ENCODE measurements at places on chromosomes 6 and 20.

DNA sequence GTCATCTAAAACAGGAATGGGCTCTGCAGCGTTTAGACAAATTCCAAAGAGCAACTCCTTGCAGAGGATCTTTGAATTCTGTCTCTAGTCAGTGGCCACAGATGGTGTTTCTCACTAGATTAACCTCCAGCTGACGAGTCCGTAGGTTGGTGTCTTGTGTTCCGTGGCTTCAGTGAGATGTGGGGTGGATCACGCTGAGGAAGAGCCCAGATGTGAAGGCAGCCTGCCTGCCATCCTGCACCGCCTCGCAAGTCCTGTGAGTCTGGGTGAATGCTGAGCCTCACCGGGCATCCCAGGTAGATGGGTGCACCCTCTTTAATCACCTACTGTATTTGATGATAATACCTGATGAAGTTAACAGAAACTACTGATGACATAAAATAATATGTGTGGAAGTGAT, 70.4 kb downstream of the THBS2 start:
- no peak for DNase-seq

DNA sequence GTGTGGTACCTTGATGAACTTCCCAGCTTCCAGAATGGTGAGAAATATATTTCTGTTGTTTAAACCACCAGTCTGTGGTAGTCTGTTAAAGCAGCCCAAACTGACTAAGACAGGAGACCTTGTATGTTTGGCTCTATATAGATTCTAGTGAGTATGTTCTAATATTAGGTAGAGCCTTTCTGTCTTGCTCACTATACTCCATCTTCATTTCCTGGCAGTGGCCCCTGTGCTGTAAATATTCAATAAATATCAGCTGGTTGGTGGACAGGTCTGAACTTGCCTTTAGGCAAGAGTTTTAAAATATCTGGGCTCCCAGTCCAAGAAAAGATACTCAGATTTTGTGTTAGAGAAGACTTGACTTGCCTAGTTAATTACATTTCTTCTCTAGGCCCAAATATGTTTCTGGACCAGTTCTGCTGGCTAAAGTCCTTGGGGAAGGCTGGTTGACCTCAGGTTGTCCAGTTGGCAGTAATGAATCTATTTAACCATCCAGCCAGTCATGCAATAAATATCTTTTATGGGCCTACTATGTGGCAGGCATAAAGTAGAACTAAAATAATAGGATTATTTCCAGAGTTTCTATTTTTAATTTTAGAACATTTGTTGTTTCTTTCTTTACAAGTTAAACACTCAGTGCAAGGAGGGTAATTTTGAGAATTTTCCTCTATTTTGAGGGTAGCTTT, 22.3 kb downstream of the PPP1R14C start:
- no peak for DNase-seq

- DNase-seq: no peak
Measured at GRCh38 chr6:17431581-17431980, 38.2 kb downstream of the CAP2 start.

- DNase-seq: no peak
Measured at GRCh38 chr6:95248499-95248898, 328.8 kb upstream of the MANEA start.

DNA sequence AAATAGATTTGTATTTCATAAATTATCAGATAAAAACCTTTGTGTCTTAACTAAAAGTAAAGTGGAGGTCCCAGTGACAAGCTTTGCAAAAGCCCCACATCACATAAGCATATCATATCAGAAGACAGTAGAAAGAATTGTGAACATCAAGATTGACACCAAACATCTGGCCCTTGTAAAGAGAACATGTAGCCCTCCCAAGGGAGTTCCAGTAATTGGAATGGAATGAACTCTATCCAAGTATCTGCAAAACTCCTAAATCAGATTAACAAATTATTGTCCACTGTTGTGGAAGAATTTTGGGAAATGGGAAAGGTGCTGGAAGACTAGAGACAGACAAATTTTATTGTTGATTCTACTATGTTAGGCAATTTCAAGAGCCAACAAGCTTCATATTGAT, 268.8 kb downstream of the KCNQ5 start:
- DNase-seq: no peak

GRCh38 chr6:39561536-39562266, 163.5 kb downstream of the KIF6 start:
- no peak for DNase-seq

GRCh38 chr6:37578104-37578503, 78.4 kb upstream of the CCDC167 start:
- no peak for DNase-seq

GRCh38 chr6:39056681-39057080, 8.1 kb downstream of the GLP1R start:
- no peak for DNase-seq

DNA sequence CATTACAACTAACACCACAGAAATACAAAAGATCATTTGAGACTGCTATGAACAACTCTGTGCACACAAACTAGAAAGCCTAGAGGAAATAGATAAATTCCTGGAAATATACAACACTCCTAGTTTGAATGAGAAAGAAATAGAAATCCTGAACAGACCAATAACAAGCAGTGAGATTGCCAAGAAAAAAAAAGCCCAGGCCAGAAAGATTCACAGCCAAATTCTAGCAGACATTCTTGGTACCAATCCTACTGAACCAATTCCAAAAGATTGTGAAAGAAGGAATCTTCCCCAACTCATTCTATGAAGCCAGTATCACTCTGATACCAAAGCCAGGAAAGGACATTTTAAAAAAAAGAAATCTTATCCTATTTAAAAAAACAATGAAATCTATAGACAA, 7.0 kb upstream of the CDK19 start:
- DNase-seq: no peak

GRCh38 chr20:29301624-29302259, 1955.7 kb upstream of the DEFB115 start:
- DNase-seq: no peak

DNA sequence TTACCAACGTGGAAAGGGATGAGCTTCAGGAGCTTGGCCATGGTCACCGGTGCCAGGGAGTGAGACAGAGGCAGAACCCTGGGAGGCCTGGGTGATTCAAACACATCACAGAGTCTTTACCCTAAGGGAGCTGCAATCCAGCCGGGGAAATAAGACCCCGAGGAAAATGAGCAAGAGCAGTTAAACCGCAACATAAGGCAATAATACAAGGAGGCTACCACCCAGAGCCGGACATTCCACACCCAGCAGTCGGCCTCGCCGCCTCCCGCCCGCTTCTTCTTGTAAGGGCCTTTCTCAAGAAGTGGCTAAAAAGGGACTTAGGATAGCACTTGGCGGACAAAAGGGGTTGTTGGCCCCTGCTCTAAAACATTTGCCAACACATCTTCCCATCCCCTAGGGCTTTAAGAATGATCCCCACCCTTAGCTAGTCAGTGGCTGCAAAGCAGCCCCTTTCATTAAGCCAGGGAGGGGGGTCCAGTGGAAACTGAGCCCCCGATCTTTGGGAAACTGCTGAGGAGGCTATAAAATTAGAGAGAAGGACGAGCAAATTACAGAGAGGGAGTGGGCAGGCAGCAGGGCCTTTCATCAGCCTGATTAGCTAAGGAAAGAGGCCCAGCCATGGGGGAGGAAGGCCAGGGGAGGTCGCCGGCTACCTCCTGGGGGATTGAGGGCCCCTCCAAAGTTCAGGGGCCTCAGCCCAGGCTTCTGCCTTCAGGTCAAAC, 34.3 kb downstream of the SNX5 start:
- DNase-seq: no peak

DNA sequence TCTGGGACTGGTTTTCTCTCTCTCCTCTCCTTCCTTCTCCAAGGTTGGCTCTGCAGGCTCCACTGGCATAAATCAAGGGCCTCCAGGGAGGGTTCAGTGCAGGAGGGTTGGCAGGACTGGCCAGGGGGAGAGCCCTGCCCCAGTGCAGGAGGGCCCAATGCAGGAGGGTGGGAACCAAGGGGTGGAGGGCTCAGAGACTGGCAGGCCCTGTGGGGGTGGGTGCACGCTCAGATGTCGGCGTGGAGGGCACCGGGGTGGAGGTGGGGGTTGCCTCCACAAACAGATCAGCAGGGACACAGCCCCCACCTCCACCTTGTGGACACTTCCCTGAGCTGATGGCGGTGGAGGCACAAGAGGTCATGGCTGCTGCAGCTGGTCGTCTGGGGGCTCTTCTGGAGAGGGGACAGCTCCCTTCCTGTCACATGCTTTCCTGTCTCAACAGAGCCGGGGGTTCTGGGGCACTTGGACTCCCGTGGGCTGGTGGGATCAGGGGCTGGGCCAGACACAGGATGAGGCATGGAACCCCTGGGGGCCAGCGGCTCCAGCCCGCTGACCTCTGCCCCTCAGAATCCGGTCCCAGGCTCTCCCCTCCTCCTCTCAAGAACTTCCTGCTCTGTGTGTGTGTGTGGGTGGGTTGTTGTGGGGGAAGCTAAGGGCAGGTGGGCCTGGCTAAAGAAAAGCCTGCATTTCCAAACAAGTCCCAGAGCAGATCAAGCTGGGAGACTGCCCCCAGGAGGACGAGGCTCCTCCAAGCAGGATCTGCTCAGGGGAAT, 2.7 kb upstream of the ABHD16B start:
- DNase-seq: no peak

DNA sequence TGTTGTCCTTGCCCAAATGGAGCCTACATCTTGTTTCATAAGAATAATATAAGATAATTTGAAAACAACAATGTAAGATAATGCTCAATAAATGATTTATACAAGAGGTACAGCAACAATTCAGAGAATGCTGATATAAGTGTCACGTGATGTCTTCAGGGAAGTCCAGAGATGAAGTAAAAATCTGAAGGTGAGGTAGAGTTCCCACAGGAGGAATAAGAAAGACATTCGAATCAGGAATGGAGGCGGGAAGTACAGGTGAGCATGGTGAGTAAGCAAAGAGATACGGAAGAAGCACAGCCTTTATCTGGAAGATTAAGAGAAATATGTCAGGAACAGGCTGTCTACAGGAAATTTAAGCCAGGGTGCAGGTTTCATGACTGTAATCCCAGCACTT, 165.9 kb upstream of the MARCKS start:
- no peak for DNase-seq

- DNase-seq: no peak
Measured at GRCh38 chr20:29873946-29874345, 1383.5 kb upstream of the DEFB115 start.

DNA sequence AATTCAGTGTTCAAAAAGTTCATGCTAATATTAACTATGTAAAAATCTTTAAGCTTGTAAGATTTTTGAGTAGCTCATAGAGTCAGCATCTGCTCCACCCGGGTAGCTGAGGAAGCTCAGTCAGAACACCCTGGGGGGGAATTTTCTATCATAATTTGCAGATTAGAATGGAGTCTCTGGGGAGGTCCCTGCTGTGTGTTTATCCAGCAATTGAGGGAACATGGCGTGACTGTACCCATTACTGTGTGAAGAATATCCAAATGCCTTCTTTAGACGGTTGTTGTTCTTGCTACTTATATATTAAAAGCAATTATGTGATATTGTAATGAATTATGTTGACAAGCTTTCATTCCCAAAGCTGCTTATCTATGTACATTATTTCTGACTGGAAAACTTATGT, 64.8 kb downstream of the AIG1 start:
- no peak for DNase-seq

DNA sequence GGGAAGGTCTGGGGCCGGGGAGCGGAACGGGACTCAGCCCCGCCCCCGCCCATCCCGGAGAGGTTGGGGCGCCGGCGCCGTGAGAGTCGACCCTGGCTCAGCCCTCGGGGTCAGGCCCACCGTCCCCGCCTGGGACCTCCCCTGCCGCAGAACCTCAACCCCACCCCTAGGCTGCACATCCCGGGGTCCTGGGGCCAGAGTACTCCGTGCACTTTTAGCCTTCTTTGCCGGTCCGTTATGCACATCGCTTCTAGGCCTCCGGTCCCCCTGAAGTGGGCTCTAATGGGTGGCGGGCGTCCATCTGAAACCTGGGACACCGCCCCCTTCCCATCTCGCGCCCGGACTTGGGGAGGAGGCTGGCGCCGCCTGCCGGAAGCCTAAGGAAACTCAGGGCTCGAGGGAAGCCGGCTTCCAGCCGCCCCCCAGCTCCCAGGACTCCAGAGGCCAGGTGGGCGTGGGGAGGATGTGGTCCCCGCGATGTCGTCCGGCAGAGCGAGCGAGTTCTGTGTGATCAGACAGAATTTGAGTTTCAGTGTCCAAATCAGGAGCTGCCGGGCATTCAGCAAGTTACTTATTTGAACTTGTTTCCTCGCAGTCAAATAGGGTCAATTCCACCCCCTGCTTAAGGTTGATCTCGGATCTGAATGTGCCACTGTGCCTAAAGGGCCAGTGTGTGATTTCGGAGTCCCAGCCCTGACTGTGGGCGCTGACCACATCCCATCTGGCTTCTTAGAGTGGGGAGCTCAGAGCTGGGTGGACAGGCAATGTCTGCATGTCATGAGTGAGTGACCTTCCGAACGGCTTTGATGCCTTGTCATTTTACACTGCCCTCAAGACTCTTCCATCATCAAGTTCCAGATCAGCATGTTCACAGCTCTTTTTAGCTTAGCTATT, 47.6 kb downstream of the CPXM1 start:
- DNase-seq: no peak

DNA sequence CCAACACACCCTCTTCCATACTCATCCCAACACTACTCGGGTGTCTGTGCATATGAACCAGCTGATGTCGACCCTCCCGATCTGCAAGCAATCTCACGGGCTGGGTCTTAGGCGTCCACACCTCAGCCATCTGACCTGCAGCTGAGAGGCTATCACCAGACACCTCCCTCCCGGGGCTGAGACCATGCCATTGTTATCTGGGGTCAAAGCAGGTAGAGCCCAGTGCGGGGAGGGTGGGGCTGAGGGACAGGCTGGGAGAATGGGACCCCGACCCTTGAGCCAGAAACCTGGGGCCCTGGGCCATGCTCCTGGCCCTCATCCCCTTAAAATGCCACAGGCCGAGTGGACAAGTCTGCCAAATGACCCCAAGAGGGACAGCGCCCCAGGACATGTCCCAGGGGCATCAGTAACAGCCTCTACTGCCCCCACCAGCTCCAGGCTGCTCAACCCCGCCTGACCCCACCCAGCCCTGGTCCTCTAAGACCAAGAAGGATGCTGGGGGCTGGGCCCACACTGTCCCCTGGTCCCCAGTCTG, 146.7 kb upstream of the CST7 start:
- DNase-seq: no peak

DNA sequence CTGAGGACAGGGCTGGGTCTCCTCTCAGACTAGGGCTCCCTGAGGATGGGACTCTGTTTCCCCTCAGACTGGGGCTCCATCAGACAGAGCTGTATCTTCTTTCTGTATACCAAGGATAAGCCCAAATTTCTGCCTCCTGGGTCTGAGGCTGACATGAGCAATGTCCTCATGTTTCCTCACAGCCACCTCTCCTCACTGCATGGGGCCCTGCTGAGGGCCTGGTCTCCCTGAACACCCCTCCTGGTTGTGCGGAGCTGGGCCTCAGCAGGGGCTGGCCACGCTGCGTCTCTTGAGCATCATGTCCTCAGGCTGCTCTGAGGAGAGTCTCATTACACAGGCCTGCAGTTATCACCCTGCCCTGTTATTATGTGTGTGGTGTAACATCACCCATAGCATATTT, 144.6 kb downstream of the LRFN2 start:
- no peak for DNase-seq

DNA sequence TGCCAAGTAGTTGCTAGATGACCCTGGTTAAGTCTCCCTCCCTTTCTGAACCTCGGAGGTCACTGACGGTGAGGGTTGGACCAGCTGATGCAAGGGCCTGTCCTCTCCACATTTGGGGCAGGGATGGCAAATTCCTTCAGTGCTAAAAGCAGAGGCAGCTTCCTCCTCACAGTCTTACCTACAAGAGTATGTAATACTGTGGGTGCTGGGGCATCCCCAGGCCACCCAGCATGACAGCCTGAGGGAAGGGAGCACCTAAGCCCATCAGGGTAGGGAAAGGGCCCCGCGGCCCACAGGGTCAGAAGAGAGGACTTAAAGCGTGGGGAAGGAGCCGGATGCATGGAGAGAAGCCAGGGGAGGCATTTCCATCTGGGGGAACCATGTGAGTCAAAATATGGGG, 38.0 kb downstream of the TGM3 start:
- no peak for DNase-seq

All from activated CD4-positive, alpha-beta T cell treated with anti-CD3 and anti-CD28 coated beads for 1 hour (primary cell).